ENCODE measurements at places on chromosomes 1 and 21.

DNA sequence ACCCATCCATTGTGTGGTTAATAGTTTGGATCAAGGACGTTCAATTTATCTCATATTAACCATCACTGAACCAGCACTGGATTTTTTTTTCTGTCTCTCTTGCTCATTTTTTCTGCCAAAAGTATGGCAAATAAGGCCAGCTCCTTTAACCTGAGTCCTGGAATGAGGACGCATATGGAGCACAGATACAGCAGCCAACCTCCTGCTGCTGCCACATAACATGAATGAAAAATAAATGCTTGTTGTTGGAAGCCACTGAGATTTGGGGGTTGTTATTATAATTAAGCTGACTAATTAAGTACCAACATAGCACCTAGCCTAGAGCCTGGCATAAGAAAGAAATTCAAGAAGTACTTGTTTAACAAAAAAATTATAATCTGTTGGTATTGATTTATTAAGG is 335.3 kb upstream of the DUSP10 start:
- peaks cover 7% of the 10 kb centered on the region for H3K4me1 ChIP-seq
- H3K27ac ChIP-seq: no peak overlapping the region
- DNase-seq: no peak
- H3K4me3 ChIP-seq: no peak overlapping the region

GRCh38 chr1:165915932-165916348 is 88.5 kb downstream of the UCK2 start:
- no peak overlapping the region for H3K27ac ChIP-seq
- H3K27me3 ChIP-seq: no peaks in the 10 kb centered on the region
- no peaks in the 10 kb centered on the region for H3K36me3 ChIP-seq
- H3K4me1 ChIP-seq: peaks cover 7% of the 10 kb centered on the region
- H3K4me3 ChIP-seq: no peak overlapping the region
- no peak for DNase-seq

- no peak for DNase-seq
- no peaks in the 10 kb centered on the region for H3K4me1 ChIP-seq
- no peaks in the 10 kb centered on the region for H3K27me3 ChIP-seq
- peaks cover 20% of the 10 kb centered on the region for H3K36me3 ChIP-seq
Measured at GRCh38 chr1:154258784-154259183, 13.6 kb upstream of the HAX1 start.

- no peaks in the 10 kb centered on the region for H3K27me3 ChIP-seq
- H3K27ac ChIP-seq: no peak overlapping the region
- no peak overlapping the region for H3K4me3 ChIP-seq
- no peaks in the 10 kb centered on the region for H3K36me3 ChIP-seq
Measured at GRCh38 chr1:90675161-90675847, 41.8 kb downstream of the BARHL2 start.

DNA sequence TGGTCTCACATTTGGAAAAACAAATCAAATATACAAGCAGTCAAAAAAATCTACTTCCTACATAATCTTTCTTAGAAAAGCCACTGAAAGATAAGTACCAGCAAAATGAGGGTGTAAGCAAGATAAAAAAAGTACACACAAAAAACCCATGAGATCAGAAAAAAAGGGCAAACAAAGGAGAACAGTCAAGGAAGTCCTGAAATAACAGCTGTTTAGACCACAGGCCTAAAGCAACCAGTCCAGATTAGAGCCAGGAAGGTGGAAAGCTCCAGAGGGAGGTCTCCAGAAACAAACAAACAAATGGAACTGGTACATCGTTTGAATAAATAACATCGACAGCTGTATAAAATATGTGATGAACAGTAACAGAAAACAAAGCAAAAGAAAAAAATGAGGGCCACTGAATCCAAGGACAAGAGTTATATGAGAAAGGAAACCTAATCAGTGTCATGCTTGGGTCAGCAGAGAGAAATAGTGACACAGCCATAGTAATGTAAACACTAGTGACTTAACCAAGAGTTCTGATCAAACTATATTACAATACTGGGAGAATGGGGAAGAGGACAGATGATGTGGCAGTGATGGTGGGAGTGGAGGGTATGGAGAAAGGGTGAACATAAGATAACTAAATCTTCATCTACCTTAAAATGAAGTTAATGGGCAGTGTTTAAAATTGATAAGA is 67.5 kb downstream of the NVL start:
- no peaks in the 10 kb centered on the region for H3K4me1 ChIP-seq
- no peak overlapping the region for H3K27ac ChIP-seq
- H3K4me3 ChIP-seq: no peak overlapping the region
- DNase-seq: no peak

DNA sequence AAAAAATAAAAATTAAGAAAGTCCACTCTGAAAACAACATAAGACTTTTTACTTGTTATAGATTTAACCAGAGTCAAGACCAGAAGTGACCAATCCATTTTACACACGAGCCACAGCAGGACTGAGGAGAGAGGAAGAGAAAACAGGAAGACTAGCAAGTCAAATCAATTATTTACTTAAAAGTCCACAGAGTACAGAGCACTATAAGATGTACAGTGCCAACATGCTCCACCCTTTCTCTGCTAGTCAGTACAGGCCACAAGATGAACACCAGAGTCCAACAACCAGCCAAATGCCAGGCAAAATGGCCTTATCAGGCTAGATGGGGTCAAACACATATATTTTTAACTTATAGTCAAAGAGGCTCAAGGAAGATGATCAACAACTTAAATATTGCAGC is 19.5 kb downstream of the LUZP1 start:
- H3K4me3 ChIP-seq: no peak overlapping the region
- H3K4me1 ChIP-seq: peaks cover 38% of the 10 kb centered on the region
- no peaks in the 10 kb centered on the region for H3K36me3 ChIP-seq
- DNase-seq: no peak
- H3K27ac ChIP-seq: no peak overlapping the region
- no peaks in the 10 kb centered on the region for H3K27me3 ChIP-seq
